ENCODE measurements at places on chromosomes 5 and 9. TPM values are rescaled to one million over a fixed set of nuclear protein-coding genes. Genes with fewer than 3 reads are reported as not detected.
A peak's percentile ranks its signal among the peaks of the same experiment; 100 is the strongest.

- no peak for DNase-seq
Measured at GRCh38 chr9:109289186-109289585, 31.7 kb downstream of the EPB41L4B start.

GRCh38 chr5:170361116-170361515, 28.1 kb downstream of the KCNMB1 start:
- no peak for DNase-seq

DNA sequence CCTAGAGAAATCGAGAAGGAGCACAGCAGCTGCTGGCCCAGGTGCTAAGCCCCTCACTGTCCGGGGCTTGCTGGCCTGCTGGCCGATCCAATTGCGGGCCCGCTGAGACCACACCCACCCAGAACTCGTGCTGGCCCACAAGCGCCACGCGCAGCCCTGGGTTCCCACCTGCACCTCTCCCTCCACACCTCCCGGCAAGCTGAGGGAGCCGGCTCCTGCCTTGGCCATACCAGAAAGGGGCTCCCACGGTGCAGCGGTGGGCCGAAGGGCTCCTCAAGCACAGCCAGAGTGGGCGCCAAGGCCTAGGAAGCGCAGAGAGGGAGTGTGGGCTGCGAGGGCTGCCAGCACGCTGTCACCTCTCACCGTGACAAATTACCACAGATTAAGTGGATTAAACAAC, 6.8 kb upstream of the BNC2 start:
- DNase-seq = no peak

GRCh38 chr9:85007748-85008147, 338.2 kb downstream of the NTRK2 start:
- DNase-seq = no peak

- no peak for DNase-seq
Measured at GRCh38 chr5:164362835-164363234, 857.4 kb downstream of the MAT2B start.

DNA sequence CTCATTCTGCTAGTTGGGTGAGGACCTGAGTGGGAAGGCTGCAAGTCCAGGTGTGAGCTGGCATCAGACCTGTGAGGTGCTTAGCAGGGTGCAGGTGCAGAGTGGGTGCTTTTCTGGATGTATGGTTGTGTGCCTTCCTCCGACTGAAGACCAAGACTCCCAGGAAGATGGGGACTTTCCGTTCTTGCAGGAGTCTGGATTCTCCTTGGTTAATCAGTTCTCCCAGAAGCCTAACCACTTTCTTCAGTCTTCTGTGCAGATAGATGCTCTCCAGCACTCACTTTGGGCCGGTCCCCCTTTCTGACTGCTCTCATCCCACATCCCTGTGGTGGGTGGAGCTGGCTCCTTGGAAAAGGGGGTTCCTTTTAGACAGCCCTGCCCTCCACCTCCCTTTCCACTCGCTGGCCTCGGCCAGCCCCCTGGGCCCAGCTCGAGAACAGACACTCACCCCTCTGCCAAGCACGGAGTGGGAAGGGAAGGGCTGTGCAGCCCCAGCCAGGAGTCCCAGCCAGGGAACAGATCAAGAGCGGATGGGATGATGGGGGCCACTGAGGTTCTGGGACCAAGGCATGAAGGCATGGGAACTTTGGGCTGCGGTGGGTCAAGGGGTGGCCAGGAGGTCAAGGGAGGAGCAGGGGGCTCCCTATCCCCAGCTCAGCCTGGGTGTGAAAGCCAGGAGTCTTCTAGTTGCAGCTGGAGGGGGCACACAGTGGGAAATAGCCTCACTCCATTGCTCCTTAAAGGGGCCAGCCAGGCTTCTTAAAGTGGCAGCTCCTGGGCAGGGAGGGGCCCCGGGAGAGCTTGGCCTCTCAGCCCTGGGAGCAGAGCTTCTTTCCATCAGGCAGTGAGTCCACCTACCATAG, 62.4 kb downstream of the FGF18 start:
- DNase-seq = no peak

DNA sequence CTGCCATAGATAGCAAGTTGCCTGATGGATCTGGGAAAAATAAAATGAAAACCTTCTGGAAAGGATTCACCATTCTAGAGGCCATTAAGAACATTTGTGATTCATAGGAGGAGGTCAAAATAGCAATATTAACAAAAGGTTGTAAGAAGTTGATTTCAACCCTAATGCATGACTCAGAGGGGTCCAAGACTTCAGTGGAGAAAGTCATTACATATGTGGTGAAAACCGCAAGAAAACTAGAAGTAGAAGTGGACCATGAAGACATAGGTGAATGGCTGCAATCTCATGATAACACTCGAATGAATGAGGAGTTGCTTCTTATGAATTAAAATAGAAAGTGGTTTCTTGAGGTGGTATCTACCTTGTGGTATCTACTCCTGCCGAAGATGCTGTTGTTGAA, 86.6 kb downstream of the GABRA1 start:
- DNase-seq = no peak

DNA sequence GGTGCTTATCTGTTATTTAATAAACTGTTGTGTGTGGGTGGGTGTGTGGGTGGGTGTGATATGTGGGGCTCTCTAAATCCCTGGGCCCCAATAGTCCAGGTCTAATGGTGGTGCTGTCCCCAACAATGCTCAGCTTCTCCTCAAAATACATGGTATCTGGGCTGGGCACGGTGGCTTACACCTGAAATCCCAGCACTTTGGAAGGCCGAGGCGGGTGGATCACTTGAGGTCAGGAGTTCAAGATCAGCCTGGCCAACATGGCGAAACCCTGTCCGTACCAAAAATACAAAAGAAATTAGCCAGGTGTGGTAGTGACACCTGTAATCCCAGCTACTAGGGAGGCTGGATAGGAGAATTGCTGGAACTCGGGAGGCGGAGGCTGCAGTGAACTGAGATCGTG, 4.5 kb upstream of the ORM1 start:
- no peak for DNase-seq

- no peak for DNase-seq
Measured at GRCh38 chr9:97940741-97941140, 2.8 kb upstream of the HEMGN start.

- DNase-seq = no peak
Measured at GRCh38 chr9:101121836-101122399, 93.4 kb downstream of the PLPPR1 start.

GRCh38 chr9:118975736-118976135, 393.5 kb downstream of the BRINP1 start:
- DNase-seq = no peak

DNA sequence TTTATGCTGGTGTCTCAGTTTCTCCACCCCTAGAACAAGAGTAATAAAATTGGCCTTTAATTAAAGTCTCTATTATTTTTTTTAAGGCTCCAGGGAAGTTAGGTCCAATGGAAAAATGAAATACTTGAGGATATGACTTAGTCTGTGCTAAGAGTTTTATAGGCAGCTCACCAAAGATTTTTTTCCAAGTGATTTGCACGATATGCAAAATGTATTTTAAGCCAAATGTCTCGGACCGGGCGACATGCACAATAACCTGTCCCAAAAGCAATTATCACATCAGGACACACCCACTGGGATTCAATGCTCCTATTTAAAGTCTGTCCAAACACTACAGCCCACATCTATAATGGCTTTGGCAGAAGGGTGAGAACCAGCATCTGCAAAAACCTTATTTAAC, 136.1 kb upstream of the ANKH start:
- no peak for DNase-seq

DNA sequence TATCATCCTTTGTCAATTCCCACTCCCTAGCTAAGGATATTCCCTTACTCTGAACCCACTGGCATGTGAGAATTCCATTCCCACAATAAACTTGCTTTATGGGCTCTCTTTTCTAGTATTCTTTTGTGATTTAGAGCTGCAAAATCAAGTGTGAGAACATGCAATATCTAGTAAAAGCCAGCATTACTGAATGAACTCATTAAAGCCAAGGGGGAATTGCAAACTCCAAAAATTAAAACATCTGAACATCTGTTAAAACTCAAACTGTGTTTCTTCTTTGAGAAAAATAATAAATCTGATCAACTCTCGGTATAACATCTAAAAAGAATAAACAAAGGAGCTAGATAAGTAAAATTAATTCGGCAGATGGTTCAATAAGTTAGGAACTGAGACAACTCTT, 53.1 kb upstream of the MPDZ start:
- DNase-seq = no peak

DNA sequence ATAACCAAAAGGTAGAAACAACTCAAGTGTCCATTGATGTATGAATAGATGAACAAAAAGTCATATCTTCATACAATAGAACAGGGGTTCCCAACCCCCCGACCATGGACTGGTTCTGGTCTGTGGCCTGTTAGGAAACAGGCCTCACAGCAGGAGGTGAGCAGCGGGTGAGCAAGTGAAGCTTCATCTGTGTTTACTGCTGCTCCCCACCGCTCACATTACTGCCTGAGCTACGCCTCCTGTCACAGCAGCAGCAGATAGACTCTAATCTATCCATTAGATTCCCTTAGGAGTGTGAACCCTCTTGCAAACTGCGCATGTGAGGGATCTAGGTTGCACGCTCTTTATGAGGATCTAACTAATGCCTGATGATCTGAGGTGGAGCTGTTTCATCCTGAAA, 478.0 kb downstream of the BRINP1 start:
- DNase-seq = no peak

DNA sequence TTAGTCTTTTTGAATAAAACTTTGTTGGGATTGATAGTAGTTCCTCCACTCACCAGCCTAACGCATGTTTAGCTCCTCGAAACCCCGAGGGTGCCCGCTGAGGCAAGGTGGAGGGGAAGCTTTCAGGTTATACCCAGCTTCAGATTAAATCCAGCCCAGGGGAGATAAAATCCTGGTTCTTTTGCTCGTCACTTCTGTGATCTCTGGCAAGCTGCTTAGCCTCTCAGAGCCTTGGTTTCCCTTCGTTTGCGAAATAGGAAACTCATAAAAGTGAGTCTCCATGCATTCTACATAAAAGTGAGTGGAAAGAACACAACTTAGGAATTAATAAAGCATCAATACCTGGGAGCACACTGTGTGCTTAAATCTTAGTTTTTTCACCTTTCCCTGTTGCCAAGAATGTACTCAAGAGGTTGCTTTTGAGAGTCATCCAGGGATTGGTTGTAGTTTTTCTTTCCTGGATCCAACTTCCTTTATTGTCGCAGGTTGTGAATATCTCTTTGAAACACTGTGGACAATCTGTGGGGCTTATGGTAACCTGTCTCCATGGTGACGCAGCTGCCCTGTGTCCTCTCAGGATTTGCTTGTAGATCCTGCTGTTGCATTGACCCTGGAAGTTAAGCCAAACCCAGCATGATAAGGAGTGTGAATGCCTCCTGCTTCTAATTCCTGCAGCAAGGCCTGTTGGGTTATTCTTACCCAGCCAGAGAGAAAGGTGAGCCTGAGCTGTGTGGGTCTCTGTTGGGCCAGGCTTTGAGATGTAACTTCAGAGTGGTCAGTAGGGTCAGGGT, 2.0 kb downstream of the GALNT12 start:
- peak; percentile 81 for DNase-seq

GRCh38 chr9:101618698-101619097, 23.9 kb upstream of the PPP3R2 start:
- DNase-seq = no peak

GRCh38 chr5:95810305-95811125, 12.0 kb downstream of the GLRX start:
- DNase-seq = no peak

The PDCD1LG2 gene
- 12.8 TPM for total RNA-seq

The BTNL8 gene
- total RNA-seq = not detected

The GGTA1 gene
- total RNA-seq = 12.0 TPM

The ENTR1 gene
- 59.9 TPM for total RNA-seq

The F2RL2 gene
- total RNA-seq = 0.96 TPM

The IGIP gene
- 26.7 TPM for total RNA-seq

Data from umbilical cord (tissue), 2 donors.